Pulmonary artery endothelial cell (primary cell): ENCODE measurements at places on chromosomes 3 and 15.

- DNase-seq, result no peak
Observed at GRCh38 chr3:179454887-179455286, 3.6 kb upstream of the GNB4 start.

GRCh38 chr15:41904541-41905005 lies 10.7 kb upstream of the SPTBN5 start:
- DNase-seq, result peak; percentile 19

DNA sequence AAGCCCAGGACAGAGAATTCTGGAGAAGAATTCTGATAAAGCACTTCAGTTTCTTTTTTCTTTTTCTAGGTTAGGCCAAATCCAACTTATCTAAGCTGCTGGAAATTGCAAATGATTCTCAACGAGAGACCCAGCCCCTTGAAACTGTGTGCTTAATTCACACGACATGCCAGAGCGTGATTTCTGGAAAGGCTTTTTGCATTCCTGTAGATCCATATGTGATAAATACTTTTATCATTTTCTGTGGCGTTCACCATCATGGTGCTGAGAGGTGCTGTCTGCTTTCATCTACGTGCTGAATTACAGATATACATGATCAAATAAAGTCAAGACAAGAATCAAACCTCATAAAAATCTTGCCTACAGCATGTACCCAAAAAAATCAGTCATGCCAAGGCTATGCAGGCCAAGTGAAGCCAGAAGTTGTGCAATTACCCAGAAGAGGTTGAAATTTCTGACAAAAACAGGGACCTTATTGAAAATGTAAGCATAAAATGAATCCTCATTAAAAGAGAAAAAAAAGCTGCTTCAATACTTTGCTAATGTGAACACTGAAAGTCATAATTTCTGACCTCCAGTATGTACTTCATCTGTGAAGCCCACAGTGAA lies 10.8 kb upstream of the MEF2A start:
- DNase-seq, result no peak

DNA sequence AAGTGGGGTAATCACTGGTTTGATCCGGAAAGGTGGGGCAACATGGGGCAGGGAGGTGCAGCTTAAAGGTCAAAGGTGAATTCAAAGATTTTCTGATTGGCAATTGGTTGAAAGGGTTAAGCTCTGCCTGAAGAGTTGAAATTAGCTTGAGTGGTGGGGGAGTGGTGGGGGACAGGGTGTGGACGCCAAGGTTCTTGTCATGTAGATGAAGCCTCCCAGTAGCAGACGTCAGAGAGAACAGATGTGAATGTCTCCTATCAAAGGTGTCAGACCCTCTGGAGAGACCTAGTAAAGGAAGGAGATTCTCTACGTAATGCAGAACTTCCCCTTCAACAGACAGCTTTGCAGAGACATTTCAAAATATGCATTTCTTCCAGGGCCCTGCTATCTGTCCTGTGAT lies 62.8 kb downstream of the ABCC5 start:
- DNase-seq, result no peak

GRCh38 chr3:8416965-8417364 lies 84.7 kb upstream of the LMCD1 start:
- DNase-seq, result no peak
